HAP-1 (cell line): ENCODE measurements at places on chromosomes 7 and 10.

DNA sequence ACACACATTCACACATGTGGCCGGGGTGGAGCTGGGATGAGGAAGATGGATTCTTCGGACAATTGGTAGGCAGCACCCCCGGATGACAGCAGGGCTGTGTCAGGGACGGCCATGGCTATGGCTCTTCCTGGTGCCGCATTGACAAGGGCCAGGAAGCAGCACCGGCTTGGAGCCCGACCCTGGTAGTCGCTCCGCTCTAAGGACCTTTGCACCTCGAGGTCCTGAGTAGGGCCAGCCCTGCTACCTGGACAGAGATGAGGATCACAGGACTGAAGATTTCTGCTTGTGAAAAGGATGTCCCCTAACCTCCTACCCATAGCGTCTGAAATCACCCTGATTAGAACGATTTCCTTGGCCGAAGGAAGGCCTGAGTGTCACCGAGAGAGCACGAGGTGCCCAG is 134.1 kb downstream of the ADARB2 start:
- no peak for DNase-seq

- no peak for DNase-seq
Observed at GRCh38 chr10:29113616-29113945, 175.3 kb upstream of the LYZL1 start.

DNA sequence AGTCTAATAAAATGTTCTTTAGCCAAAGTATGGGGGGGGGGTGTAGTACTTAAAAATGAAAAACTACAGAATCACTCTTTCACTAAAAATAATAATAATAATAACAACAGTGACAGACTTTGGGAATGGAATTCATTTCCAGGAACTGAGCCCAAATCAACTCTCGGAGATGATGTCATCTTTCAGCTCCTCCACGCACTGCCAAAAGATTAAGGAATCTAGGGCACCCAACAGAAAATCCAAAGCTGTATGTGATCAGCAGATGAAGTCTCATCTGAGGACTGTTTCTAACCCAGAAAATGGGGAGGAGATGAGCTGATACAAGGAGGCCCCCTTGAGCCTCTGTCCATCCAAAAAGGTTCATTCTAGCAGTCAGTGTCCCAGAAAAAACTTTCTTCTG is 54.5 kb downstream of the GRB10 start:
- no peak for DNase-seq

- no peak for DNase-seq
Observed at GRCh38 chr10:98323221-98324164, 55.5 kb upstream of the LOXL4 start.

- DNase-seq = no peak
Observed at GRCh38 chr7:130365511-130366441, 14.5 kb upstream of the CPA1 start.

GRCh38 chr10:94500063-94500462 is 45.5 kb upstream of the HELLS start:
- DNase-seq = peak; percentile 6

GRCh38 chr10:94757916-94758315 is 4.6 kb upstream of the CYP2C19 start:
- no peak for DNase-seq

DNA sequence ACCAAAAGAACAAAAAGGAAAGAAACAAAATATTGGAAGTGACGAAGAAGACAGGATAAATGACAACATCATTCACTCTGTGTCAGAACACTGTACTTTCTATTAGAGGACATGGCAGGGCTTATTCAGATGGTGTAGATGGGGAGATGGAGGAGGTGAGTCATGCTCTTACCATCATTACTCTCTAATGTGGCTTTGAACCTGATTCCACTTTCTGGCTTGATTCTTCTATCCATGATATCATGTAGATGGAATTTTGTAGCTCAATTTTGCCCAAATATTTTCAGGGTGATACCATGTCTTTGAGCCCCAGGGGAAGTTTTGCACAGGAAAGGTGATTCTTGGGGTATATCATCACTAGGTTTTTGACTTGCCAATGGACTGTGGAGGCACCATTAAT is 91.7 kb downstream of the CFAP58 start:
- DNase-seq = no peak

DNA sequence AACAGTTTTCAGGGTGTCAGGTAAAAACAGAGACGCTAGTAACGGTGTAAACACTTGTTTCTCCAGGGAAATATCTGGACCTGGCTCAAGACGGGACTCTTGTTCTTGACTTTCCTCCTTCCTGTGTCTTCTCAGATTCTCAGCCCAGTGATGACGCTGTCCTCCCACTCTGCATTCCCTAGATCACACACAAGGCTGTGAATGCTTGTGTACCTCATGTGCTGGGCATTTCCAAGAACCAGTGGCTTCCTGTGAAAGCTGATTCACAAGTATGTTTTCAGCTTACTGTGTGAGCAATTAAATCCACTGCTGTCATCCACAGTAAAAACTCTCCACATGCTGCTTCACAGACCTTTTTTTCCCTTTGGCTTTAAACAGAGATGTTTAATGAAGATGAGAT is 193.8 kb upstream of the DPP6 start:
- DNase-seq = no peak
